Fibroblast of mammary gland (primary cell): ENCODE measurements at places on chromosomes 6 and 20.

- peak; percentile 12 for DNase-seq
Observed at GRCh38 chr20:36394340-36394965, 88.3 kb downstream of the DLGAP4 start.

DNA sequence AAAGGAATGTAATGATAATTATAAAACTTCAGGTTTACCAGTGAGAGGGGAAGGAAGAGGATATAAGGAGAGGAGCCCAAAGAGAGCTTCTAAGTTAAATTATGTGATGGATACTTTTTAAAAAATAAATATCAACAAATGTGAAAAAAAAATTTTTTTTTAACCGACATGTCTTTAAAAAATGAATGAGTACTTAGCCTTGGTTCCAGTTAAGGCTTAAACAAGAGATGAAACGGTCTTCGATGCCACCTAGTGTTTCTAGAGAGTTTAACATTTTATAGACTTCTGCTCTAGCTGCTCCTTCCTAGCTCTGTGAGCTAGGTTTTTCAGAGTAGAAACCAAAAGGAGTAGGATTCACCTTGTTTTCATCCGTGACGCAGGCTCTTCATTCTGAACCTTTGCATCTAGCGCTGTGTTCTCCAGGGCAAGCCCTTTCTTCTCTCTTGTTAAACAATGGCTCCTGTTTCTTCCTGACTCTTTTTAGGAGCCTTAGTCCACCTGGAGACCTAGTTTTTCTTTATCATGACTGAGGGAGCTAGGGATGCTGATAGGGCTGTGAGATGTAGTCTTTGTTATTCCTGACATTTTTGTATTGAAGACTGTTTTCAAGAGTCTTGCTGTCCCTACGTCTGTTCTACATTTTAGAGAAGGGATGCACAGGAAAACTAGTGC lies 42.4 kb upstream of the GNRH2 start:
- DNase-seq, result peak; percentile 80

GRCh38 chr6:134058622-134059366 lies 6.4 kb upstream of the SLC2A12 start:
- no peak for DNase-seq

DNA sequence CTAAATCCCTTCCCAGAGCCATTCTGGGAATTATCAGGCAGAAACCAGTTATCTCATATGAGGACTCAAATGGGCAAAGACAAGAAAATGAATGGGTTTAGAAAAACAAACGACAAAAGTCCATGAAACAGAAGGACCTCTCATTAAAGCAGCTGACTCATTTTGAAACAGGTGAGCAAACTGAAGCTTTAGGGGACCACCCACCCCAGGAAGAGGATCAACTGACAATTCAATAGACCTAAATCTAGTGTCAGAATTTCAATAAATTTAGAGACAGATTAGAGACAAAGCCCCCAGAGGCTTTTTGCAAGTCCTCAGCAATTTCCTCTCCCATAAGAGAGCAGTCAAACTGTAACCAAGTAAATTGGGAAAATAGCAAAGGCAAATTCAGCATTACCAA lies 333.8 kb downstream of the PTPRT start:
- DNase-seq, result no peak

GRCh38 chr20:47318027-47318585 lies 38.4 kb downstream of the ZMYND8 start:
- peak; percentile 89 for DNase-seq

GRCh38 chr6:163260111-163260895 lies 154.2 kb upstream of the QKI start:
- DNase-seq, result peak; percentile 15

- DNase-seq, result no peak
Observed at GRCh38 chr20:48456366-48457192, 371.2 kb downstream of the PREX1 start.

DNA sequence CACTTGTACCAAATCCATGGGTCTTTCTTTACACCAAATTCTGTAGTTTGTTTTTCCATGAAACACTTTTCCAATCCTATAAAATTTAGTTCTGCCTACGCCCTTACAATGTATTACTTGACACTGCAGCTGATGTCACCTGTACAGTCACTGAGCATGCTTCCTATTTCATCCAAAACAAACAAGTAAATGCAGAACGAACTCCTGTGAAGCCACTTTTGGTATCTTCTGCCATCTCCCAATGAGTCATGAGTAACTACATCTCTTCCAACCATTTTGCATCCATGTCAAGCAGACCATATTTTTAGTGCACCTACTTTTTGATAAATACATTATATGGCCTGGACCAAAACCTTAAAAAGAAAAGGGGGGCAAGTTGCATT lies 42.4 kb downstream of the HDDC2 start:
- DNase-seq, result no peak

DNA sequence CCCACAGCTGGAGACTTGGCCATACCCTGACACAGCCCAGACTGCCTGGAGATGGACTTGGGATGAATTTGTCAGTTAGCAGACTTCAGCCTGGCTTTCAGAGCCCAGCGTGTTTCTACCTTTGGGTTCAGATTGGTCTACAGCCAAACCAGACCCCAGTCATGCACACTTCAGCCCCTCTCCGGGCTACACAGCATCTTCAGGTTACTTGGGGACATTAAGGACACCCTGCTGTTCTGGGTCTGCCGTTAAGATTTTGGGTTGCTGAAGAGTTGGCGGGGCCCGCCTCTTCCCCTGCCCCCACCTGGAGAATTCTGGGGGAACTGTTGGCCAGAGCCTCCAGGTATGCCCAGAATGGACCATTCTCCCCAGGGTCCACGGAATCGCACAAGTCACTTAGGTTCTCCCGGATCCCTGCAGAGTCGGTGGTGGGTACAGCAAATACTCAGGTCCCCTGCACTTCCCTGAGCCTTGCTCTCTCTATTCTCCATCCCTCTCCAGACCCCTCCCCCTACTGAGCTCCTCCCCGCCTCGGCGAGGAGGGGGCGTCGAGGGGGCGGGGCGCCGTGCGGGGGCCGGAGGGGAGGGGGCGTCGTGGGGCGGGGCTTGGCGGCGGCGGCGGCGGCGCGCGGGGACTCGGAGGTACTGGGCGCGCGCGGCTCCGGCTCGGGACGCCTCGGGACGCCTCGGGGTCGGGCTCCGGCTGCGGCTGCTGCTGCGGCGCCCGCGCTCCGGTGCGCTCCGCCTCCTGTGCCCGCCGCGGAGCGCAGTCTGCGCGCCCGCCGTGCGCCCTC lies at the start of gene PTK7:
PTK7 (plus strand) TSS at position 645 of the 794 bp plus-strand sequence. CDS start 175 bp downstream, outside the sequence.
- peak; percentile 36 for DNase-seq

- DNase-seq, result peak; percentile 53
Observed at GRCh38 chr6:17417817-17418216, 24.4 kb downstream of the CAP2 start.

- DNase-seq, result peak; percentile 5
Observed at GRCh38 chr20:53296025-53296424, 297.6 kb downstream of the ZNF217 start.

- no peak for DNase-seq
Observed at GRCh38 chr20:64205611-64206026, 41.4 kb downstream of the MYT1 start.

- no peak for DNase-seq
Observed at GRCh38 chr6:170464080-170464479, 89.0 kb downstream of the PSMB1 start.

DNA sequence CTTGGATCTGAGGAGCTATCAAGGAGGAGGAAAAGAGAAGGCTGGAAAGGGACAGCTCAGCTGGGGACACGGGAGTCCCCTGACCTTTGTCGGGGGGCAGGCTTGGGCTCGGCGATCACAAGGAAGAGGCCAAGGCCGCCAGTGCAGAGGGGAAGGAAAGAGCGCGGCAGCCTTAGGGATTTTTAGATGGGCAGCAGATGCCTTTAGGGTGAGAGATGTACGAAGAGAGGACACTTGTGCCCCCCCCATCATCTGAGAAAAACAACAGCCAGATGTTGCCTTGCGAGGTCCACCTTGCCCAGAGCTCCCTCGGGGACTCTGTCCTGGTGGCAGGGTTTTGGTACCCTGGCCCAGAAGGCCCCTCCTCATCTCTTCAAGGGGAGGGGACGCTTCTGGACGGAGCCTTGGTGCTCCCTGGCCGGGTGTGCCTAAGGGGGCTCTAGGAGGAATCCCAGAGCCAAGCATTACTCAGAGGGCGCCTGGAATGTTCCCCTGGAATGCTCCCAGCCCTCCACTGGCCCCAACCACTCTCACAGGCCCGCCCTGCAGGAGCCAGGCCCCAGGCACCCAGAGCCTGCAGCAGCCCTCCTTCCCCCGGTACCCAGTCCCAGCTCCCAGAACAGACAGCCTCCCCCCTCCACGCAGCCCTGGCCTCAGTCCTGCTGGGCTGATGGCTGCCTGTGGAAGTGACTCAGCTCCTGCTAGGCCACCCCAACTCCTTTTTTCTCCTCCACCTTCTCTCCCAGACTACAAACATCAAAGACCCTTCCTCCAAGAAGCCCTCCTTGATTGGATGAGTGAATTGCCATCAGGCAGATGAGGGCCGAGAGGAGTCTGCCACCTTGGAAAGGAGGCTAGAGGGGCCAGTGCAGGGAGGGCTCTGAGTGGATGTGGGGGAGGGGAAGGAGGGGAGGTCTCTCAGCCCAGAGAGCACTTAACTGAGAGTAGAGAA lies 1.8 kb downstream of the ADAM33 start:
- DNase-seq, result peak; percentile 92

DNA sequence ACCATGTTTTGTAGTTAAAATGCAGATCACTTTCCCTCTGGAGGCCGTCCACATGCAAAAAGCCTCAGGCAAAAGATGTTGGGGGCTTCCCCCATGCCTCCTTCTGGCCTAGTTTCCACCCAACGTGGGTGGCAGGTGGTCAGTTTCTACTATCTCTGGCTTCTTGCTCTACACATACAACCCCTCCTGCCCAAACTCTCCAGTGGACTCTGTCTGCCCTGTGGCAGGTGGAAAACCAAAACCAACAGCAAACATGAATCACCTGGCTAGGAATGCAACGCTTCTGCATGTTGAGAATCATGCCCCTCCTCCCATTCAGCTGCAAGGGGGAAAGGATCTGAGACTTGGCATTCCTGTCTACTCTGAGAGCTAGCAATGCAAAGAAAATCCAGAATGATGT lies 94.8 kb downstream of the MBOAT1 start:
- DNase-seq, result no peak

- DNase-seq, result no peak
Observed at GRCh38 chr6:108350528-108350927, 55.7 kb downstream of the AFG1L start.

DNA sequence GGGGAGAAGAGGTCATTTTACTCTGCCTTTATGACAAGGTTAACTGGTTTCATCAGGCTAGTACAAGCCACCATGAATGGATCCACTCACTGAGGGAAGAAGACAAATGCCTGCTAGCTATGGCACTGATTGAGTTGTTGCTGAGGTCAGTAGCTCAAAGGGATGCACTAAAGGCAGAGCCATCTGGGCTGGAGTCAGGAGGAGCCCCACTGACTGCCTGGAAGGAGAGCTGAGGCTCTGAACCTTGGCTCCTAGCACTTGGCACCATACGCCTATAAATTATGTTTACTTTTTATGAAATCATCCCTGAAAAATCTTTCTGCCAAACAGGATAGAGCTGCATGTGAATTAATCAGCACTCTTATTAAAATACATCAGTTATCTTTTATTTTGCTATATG lies 104.6 kb downstream of the DTD1 start:
- peak; percentile 29 for DNase-seq

DNA sequence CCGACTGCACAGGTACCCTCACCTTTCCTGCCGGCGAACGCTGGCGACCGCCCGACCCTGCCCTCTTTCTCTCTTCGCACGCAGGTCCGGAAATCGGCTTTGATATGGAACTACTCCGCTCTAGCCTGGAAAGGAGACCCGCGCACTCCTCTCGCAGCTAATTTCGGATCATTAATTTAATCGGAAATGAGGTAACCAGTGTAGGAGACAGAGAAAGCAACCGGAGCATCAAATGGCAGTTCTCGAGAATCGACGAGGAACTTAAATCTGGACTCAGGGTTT lies 949 bp upstream of the ATXN1 start:
- peak; percentile 27 for DNase-seq

GRCh38 chr20:24102290-24102689 lies 113.7 kb upstream of the GGTLC1 start:
- peak; percentile 3 for DNase-seq

DNA sequence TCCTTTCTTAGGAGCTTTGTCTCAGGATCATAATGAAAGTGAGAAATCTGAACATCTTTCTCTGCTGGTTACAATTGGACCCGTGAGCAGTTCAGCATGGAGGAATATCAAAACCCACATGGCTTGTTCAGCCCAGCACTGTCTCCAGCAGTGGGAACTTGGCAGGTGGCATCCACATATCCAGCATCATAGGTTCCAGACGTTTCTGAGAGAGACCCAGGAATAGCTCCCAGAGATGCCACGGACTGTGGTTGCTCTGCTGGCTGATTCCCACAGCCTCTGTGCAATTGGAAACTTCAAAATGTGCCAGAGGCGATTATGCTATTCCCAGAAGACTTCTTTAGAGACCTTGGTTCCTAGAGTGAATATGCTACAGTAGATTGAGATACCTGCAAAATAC lies 76.4 kb downstream of the PHACTR2 start:
- DNase-seq, result no peak

DNA sequence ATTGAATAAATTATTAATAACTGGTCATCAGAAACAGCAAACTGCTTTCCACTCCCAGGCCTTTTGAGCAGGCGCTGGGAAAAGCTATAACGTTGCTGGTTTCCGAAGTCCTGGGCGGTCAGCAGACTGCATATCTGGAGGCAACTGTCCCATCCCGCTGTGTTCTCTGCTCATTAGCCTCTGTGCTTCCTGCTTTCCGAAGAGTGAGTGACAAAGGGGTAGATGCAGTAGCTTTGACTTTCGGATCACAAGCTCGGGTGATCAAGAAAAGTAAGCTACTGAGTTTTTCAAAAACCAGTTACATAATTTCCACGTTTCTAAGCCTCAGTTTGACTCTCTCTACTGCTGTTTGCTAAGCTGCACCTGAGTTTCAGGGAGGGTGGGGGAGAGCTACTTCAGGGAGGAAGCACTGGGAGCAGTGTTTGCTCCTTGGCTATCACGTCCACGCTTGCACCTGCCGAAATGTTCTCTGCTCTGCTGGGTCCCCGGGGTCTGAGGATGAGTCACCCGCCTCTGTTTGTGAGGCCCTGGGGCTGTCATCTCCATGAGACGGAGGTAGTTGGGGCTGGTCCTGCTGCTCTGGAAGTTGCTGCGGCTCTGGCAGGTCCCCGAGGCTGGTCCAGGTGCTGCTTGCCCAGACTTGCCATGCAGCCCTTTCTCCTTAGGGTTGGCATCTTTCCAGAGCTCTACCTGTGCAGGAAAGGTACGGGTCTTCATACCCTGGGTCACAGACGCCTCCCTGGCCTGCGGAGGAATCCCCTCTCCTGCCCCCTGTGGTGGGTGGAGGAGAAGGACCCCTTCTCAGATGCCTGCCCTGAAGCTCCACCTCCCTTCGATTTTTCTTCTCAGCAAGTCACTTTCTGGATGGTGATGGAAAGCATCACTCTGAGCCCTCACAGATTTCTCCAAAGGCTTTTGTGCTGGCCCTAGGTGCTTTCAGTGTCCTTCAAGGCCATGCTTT lies 220.0 kb downstream of the QKI start:
- DNase-seq, result no peak

GRCh38 chr20:52012079-52012478 lies 179.5 kb downstream of the ZFP64 start:
- DNase-seq, result peak; percentile 15
